ENCODE measurements at places on chromosomes 7 and 10.

- DNase-seq, result no peak
These were observed 66.3 kb upstream of the EFCAB10 start for GRCh38 chr7:105647591-105647990.

DNA sequence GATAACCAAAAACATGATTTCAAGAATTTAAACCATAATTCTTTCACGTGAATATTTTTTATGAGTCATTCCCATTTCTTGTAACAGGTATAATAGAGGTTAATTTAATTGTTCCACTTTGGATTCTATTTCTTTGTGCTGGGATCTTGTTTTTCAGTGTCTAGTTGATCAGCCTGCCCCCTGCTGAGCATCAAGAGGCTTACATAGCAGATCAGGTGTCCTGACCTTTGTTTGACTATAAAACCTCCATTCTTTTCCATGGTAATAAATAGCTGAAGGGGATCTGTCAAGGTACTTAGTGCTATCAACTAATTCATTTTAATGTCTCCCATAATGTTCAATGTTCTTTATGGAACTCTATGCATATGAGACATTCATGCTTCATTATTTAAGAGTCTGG is 4.9 kb downstream of the COL17A1 start:
- DNase-seq, result no peak

GRCh38 chr7:28958980-28959347 is 834 bp upstream of the TRIL start:
- no peak for DNase-seq

- no peak for DNase-seq
These were observed 79.6 kb upstream of the MTPN start for GRCh38 chr7:136056651-136057231.

DNA sequence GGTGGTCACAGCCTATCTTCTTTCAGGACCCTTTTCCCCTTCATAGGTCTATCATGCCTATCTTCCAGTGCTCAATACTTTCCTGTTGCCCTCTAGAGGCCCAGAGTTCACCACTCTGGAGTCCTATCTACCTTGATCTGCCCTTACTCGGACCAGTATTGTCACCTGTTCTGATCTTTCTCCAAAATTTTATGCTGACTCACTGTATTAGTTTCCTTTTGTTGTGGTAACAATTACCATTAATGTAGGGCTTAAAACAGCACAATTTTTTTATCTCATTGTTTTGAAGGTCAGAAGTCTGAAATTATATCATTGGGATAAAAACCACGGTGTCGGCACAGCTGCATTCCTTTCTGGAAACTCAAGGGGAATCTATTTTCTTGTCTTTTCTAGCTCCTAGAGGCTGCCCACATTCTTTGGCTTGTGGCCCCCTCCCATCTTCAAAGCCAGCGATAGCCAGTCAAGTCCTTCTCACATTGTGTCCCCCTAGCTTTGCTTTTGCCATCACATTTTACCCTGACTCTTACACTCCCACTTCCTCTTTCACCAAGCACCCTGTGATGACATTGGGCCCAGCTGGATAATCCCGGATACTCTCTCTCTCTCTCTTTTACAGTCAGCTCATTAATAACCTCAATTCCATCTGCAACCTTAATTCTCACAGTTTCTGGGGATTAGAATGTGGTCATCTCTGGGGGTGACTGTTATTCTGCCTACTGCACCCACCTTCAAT is 54.6 kb downstream of the TFAM start:
- DNase-seq, result no peak

GRCh38 chr7:157464971-157465886 is 128.4 kb downstream of the DNAJB6 start:
- DNase-seq, result no peak

DNA sequence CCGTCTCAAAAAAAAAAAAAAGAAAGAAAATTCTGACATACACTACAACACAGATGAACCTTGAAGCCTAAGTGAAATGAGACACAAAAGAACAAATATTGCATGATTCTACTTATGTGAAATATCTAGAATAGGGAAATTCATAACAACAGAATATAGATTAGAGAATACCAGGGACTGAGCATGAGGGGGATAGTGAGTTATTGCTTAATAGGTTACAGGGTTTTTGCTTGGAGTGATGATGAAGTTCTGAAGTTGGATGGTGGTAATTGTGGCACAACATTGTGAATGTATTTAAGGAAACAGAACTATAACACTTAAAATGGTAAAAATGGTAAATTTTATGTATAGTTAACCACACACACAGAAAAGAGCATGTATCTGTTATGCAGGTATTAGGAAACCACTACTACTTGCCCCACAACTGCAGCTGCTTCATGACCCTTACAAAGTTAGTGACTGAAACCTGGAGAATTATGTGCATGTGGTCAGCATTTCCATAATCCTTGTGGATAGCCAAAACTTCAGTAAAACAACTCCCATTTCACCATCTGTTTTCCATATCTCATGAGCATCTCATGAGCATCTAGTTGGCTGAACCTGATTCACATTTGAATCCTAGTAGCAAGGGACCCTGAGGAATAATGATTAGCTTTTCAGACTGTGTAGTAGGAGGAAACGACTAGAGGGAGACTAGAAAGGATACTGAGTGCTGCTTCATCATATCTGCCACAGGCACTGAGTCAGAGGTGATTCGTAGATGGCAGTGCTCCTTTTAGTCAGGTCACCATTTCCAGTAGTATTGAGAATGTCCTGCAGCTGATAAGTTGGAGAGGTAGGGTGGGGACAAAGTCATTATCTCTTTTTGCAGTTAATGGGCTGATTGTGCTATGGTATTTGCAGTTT is 26.3 kb downstream of the SAMD8 start:
- DNase-seq, result no peak

- DNase-seq, result no peak
These were observed 50.9 kb downstream of the CCDC3 start for GRCh38 chr10:12950583-12951128.

DNA sequence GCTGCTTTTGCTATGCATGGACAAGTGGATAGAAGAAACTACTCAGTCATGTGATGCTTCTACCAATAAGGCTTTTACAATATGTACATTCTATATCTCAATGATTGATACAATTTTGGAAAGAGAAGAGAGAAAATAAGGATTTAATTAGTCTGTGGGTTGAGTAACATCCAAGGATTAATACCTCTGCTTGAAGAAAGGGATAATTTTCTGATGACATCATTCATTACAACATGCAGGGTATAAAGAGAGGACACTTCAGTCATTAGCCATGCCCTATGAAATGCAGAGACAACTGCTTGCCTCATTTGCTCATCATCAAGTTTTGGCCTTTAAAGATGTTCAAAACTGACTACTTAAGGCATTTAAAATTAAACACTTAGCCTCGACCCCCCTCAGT is 237.3 kb downstream of the AHR start:
- DNase-seq, result no peak

GRCh38 chr10:6211671-6212635 is 9.2 kb downstream of the PFKFB3 start:
- DNase-seq, result no peak

- DNase-seq, result no peak
These were observed 130.2 kb downstream of the TPST1 start for GRCh38 chr7:66335318-66335717.

GRCh38 chr7:117011419-117012260 is 58.3 kb downstream of the ST7 start:
- no peak for DNase-seq

GRCh38 chr7:11607686-11608085 is 224.3 kb downstream of the THSD7A start:
- DNase-seq, result no peak

- DNase-seq, result no peak
These were observed 25.6 kb downstream of the PRLHR start for GRCh38 chr10:118569882-118570252.

DNA sequence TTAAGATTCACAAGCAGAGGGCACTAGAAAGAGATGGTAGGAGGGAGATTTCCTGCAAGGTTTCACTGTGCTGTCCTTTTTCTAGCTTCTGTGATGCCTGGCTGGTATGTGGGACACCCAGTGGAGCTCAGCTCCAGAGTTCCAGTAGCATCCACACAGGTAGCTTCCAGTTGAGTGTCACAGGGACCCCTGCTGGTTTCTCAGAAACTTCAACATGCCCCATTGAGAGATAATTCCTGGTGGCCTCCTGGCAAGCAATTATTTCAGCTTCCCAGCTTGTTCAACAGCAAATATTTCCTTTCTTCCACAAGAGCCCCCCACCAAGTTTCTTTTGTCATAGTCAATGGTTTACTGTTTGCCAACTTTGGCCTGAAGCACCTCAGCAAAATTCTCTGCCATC is 858.7 kb downstream of the REEP3 start:
- no peak for DNase-seq

GRCh38 chr7:120402079-120402767 is 129.2 kb downstream of the KCND2 start:
- no peak for DNase-seq

DNA sequence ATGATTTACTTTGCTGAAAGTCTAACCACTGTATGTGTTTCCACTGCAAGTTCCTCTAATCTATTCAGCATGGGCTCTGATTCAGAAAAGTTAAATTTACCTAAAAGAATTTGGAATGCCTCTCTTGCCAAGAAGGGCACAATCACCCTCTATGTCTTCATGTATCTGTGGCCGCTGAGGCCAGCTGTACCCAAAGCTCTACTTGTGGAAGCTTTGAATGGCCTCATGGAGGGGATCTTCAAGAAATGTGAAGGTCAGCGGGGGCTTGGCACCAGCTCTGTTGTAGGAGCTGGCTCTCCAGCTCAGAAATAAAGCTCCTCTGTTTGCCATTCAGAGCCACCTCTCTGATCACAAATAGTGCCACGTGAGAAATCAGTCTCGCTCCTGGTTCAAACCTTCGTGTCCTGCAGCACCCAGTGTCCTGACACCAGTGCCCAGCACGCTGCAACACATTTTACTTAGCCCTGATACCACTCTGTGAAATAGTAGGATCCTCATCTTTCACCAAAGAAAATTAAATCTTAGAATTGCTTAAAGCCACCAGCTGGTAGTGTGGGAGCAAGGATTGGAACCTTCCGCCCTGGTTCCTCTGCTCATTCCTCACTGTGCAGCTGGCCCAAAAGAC is 61.1 kb downstream of the PKD1L1 start:
- no peak for DNase-seq

DNA sequence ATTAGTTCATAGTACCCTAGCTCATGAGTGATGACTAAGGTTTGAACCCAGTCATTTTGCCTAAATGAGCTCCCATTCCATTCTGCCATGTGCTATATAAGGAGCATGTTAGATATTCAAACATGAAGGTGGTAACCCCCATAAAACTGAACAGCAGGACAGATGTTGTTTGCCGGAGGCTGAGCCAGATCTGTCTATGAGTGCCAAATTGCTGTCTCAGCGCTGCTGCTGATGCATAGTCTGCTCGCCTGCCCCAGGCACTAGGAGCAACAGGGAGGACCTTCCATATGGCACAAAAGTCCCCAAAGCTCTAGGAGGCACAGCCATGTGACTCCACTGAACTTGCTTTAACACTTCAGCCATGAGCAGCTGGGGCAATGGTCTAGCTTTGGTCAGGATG is 466.0 kb upstream of the GHITM start:
- no peak for DNase-seq

DNA sequence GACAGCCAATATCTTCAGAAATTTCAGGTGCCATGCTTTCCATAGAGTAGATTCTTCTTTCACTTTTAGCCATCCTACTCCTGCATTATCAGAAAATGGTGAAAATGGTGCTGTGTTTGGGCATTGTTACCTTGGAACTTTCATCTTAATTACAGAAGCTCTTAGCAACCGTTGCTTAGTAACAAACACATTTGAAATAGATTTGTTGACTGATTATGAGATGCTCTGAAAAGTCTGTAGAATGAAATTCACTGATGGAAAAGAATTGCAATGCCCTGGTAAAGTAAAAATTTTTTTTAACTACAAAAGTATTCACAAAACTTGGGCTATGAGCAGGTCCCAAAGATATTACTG is 249.3 kb upstream of the NEBL start:
- no peak for DNase-seq

DNA sequence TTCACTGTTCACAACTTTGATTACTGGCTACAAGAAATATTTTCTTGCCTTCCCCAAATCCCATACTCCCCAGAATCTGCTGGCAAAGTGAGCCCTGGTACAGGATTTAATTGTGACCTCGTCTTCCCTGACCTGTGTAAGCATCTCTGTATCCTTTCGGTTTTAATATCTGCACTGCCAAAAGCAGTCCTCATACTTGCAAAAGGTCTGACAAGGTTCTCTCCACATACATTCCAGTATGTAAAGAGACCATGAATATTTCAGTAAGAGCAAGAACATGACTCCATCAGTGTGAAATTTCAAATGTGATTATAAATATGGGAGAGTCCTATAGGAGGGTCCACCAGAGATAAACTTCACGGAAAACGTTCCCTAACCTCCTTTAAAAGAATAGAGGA is 134.0 kb upstream of the TCF7L2 start:
- no peak for DNase-seq

DNA sequence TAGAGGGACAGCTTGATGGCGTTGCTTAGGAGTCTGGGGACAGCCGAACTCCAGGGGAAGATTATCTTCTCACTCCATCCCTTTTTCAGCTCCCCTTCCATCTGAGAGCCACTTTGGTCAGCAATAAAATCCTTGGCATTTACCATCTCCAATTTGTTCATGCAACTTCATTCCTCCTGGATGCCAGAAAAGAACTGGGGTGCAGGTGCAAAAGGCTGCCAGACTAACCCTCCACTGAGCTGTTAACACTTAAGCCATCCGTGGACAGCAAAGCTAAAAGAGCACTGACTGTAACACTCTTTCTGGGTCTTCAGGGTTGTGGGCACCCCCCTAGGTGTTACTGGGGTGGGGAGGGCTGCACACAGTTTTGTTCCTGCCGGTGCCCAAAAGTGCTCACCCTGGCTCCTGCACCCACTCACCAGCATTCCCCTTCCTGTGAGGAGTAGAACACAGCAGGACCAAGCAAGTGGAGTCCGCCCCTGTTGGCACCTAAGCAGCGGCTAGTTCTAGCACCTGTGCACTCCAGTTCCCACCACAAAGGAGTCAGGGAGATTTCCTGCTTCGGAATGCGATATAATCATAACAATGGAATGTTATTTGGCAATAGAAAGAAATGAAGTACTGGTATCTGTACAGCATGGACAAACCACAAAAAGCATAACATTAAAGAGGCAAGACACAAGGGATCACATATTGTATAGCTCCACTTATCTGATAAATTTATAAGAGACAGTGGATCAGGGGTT is 95.1 kb downstream of the NPY start:
- no peak for DNase-seq

DNA sequence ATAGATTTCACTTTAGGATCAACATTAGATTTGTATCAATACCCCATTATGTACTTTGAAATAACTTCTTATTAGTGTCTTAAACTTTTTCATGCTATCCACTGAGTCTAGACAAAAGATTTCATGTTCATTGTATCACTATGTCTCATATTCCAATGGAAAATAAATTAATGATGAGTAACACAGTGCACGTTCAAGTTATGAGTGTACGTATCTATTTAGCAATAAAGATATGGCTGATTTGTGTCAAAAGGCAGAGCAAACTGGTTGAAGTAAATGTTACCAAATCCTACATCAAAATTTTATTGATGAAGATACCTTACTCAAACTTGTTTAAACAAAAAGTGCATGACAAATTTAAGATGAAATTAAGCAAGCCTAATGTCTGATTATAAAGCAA is 102.4 kb downstream of the SEMA3E start:
- DNase-seq, result no peak

GRCh38 chr10:130877126-130877525 is 434.4 kb downstream of the TCERG1L start:
- DNase-seq, result no peak
